ENCODE measurements at places on chromosomes 6 and 20.

DNA sequence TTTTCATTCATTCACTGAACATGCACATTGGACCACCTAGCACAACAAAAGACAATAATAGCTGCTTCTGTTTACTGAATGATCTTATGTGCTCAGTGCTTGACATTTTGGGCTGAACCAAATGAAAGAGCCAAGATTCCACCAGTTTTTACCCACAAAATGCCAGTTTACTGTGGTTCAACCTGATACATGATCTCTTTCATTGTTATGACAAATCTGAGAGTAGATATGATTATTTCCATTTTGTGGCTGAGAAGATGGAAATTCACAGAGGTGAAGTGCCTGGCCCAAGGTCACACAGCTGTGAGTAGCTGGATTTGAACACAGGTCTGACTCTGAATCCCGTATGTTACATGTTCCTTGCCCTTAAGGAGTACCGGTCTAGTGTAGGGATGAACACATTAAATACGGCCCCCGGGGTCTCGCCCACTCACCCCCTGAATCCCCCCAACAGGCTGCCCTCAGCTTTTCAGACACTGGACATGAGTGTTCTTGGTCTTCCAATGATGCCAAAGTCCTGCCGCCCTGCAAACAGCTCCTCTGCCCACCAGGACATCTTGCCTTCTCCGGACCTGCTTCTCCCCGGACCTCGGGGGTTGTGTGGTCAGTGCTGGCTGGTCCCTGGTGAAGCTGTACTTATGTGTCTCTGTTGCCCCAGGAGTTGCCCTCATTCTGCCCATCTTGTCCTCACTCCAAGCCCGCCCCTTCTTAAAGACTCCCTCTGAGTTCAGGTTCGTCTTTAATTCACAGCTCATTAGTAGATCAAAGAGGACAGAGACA is 58.6 kb upstream of the SLC32A1 start:
- no peak for DNase-seq

DNA sequence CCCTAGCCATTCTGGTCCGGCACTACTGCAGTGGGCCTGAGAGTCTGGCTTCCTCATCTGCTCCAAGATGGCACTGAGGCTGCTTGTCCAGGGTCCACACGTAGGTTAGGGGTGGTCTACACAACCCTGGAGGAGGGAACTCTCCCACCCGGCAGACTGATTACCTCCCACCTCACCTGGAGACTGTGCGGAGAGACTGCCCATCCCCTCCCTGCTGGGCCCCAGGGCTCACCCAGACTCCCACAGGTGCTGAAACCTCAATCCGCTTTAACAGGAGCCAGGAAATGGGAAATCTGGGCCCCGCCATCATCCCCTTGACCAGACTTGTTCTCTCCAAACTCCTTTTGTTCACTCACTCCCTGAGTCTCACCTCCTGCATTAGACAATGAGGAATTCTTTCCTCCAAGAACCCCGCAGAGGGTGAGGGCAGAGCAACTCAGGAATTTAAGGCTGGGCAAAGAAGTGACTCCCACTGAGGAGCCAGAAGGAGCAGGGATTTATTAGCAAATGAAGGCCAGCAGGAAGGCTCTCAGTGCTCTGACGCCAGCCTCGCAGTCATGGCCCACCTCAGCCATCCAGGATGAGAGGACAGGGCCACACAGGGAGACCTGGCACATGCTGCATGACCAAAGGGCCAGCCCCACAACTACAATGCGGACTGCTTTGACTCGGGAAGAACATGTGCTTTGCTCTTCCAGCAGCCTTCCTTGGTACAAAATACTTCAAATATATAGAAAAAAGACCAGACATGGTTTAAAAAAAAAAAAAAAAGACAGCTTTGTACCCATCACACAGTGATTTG is 53.0 kb downstream of the CDK5RAP1 start:
- DNase-seq = no peak

DNA sequence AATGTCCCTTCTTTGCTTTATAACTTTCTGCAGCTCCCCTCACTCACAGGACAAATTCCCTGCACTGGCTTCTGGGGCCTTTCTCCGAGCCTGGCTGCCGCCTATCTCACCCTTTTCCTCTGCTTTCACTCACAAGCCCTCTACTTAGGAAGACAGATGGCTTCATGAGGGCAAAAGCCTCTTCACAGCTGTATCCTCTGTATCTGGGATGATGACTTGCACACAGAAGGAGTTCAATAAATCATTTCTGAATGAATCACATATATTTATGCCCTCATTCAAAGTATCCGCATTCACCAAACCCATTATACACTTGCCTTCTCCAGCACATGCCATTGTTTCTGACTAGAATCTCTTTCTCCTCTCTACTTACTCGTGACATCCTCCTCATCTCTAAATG is 159.0 kb upstream of the RIPOR2 start:
- DNase-seq = no peak

- DNase-seq = no peak
Observed at GRCh38 chr6:167828325-167828956, 1.7 kb downstream of the AFDN start.

- no peak for DNase-seq
Observed at GRCh38 chr6:143271024-143271423, 179.5 kb downstream of the ADAT2 start.

DNA sequence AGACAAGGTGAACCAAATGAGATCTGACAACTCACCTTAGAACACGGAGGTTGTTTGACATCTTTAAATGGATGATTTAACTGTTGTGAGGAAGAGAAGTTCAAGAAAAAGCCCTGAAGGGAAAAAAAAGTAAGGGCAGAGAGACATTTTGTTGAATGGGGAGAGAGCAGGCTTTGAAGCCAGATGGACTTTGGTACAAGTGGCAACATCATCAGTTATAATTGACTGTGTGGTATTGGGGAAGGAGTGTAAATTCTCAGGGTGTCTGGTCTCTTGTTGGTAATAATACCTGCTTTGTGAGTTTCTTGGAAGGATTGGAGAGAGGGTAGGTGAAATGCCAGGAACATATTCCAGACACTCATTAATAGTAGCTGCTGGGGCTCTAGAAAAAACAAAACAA is 21.6 kb downstream of the OGFRL1 start:
- DNase-seq = no peak

DNA sequence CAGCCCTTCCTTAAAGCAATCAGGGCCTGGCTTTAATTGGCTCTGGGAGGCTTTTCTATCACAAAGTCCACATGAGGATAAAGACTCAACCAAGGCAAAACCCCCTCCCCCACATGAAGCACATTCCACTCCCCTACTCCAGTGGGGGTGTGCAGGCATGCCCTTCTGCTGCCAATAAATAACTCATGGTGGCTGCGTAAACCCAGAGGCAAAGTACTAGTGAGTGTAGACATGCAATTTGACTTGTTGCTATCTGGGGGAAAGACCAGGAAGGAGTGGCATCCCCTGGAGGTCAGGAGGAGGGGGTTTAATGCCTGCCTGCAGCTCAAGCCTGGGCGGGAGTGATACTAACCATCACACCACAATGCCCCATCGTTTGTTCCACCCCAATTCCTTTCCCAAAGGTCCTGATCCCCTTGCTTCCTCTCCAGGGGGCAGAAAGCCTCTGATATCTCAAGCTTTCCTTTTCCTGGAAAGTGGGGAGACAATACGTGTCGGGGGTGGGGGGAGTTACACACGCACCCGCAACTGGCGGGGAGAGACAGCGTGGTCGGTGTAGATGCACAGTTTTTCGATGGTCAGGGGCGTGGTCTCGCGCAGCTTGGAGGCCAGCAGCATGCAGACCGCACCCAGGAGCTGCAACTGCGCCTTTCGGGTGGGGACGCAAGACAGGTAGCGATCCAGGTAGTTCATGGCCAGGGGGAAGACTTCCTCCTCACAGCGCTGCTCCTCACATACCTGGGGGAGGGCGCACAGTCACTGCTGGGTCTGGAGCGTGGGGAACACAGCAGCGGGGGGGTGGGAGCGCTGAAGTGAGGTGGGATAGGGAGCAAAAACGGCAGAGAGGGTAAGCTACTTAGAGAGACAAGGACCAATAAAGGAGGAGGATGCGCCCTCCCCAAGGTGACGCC is 1.5 kb downstream of the CCND3 start:
- no peak for DNase-seq

GRCh38 chr20:63655249-63655648 is 2.0 kb upstream of the STMN3 start:
- no peak for DNase-seq

DNA sequence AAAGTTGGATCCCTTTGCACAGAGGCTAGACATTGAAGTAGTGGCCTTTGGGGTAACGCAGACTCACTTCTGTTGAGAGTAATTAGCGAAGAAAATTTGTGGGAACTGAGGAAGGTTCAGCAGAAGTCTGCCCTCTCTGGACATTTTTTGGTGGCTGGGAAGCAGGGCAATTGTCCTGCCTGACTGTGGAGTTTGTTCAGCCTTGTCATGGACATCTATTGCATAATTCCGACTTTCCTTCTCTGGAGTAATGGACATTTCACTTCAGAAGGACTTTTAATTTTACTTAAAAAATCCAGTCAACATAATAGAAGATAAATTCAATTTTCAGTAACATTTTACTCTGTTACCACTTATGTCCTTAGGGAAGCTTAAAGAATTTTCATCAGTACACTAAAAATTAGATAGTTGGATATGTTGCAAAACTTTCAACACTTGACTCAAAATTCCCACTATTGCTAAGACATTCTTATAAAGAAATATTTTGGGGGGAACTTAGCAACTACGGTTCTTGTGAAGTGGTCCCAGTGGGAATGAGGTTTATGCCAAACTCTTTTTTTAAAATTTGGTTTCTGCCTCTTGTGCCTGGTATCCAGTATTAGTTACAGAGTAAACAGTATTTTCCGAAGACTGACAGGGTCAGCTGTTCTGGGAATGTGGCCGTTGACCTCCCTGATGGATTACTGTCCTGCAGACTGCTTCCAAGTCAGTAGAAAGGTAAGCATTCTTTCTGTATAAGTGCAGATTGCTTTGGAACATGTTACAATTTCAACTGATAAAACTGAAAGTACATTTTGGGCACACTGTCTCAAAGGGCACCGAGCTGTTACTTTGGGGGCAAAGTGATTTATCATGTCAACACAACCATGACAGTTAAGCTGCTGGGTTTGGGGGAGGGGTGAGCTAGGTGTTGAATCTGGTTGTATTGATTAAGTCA is 100.6 kb upstream of the MLIP start:
- DNase-seq = no peak

DNA sequence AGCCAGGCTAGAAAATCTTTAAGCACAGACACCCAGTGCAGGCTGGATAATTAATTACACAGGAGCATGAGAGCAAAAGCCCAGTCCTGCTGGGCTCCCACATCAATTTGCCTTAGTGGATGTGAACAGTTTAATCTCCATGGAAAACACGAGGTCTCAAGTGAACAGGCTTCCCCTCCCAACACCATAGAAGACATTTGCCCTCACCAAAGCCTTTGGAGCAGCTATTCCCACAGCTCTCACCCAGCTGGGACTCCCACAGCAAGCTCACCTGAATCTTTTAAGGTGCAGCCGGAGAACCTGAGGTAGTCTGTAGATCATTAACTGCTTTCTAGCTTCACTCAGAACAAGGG is 12.0 kb downstream of the TOMM6 start:
- no peak for DNase-seq

GRCh38 chr20:57265997-57266290 is 497 bp downstream of the BMP7 start:
- DNase-seq = no peak

- peak; percentile 67 for DNase-seq
Observed at GRCh38 chr6:4647414-4648365, 128.5 kb upstream of the CDYL start.

DNA sequence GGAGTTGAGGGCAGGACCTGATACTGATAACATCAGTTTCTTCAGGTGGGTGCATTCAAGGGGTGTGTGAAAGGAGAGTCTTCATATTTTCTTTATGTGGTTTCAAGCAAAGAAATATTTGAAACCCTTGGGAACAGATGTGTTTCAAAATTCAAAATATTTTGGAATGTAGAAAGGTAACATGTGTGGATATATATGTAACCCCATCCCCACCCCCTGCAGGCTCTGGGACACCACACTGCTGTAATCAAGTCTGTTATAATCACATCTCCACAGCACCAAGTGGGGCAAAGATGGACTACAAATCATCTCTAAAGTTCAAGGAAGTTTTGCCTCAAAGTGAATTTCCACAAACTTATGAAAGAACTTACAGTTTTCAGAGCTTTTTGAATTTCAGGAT is 41.1 kb downstream of the CLIC5 start:
- DNase-seq = no peak

GRCh38 chr6:142911430-142911829 is 33.5 kb downstream of the HIVEP2 start:
- no peak for DNase-seq

DNA sequence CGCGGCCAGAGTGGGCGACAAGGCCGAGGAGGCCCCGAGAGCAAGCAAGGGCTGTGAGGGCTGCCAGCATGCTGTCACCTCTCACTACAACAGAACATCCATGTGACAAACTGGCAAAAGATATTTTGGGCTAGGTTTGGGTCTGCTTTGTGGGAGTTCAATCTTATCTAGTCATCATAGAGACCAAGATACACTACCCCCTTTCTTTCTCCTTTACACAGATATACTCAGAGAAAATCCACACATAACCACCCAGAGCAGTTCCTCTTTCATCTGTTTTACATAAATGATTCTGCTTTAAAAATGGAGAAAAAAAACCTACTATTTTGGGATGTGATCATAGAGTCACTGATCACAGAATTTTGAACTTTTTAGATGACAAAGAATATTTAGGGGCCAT is 16.8 kb downstream of the SOX4 start:
- DNase-seq = no peak

- no peak for DNase-seq
Observed at GRCh38 chr6:42795651-42796050, 13.8 kb downstream of the BICRAL start.

DNA sequence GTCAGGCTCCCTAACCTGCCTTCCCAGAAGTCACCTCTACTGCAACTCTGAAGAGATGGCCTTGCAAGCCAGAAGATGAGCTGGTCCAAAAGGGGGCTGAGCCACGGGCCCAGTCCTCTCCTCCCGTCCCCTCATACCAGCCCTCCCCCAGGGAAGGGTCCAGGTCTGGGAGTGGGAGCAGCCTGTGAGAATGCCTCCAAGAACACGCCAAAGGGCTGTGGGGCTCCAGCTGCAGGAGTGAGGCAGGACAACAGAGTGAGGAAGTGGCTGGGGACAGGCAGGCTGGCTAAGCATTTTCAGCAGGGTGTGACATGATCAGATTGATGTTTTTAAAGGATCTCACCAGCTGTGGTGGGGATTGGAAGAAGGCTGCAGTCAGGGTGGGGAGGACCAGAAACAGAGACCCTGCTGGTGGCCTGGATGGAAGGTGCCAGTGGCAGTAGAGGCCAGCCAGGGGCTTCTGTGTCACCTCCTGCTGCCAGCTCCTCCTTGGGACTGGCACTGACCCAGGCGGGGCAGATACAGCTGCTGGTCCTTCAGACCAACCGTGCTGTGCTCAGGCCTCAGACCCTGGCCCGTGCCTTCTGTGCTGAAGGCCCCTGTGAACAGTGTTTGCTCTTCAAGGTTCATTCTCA is 257.6 kb downstream of the NRN1 start:
- DNase-seq = no peak

GRCh38 chr6:107638493-107638892 is 148.6 kb downstream of the SOBP start:
- no peak for DNase-seq

- no peak for DNase-seq
Observed at GRCh38 chr20:4985658-4986057, 15.7 kb downstream of the SLC23A2 start.
